ENCODE measurements at places on chromosomes 6 and 20. TPM values are rescaled to one million over a fixed set of nuclear protein-coding genes. Genes with fewer than 3 reads are reported as not detected.
A peak's percentile ranks its signal among the peaks of the same experiment; 100 is the strongest.

The KLHDC3 gene
- 115 TPM for total RNA-seq

The WFDC12 gene
- total RNA-seq: not detected

The PDYN gene
- not detected for total RNA-seq

The VWA7 gene
- total RNA-seq: 0.28 TPM

The STMN3 gene
- total RNA-seq: 38.0 TPM

The MDC1 gene
- total RNA-seq: 25.0 TPM

The MUCL3 gene
- not detected for total RNA-seq

DNA sequence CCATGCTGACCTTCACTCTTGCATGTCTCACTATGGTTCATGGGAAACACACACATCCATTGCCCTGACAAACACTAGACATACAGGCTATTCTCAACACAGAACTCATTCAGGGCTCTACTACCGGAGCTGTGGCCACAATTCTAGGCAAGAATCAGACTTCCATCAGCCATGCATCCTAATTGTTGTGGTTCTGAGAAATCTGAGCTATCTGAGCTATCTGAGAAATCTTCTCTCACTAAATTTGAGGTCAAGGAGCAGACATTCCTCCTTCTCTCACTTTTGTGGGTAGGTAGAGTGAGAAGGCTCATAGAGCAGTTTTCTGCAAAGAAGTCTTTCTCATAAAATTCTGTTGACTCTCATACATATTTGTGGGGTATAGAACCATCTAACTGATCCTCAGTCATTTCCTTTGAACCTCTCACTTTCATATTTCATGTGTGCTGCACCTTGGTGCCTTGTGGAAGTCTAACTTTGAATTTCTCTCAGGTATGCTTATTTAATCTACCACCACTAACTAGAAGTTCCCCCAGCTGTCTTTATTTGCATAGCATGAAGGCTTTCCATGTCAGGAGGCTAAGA is 43.6 kb downstream of the ADGRF1 start:
- no peak overlapping the region for H3K4me3 ChIP-seq
- no peaks in the 10 kb centered on the region for H3K27me3 ChIP-seq
- H3K36me3 ChIP-seq: no peaks in the 10 kb centered on the region
- H3K4me1 ChIP-seq: no peaks in the 10 kb centered on the region
- no peak overlapping the region for H3K27ac ChIP-seq

DNA sequence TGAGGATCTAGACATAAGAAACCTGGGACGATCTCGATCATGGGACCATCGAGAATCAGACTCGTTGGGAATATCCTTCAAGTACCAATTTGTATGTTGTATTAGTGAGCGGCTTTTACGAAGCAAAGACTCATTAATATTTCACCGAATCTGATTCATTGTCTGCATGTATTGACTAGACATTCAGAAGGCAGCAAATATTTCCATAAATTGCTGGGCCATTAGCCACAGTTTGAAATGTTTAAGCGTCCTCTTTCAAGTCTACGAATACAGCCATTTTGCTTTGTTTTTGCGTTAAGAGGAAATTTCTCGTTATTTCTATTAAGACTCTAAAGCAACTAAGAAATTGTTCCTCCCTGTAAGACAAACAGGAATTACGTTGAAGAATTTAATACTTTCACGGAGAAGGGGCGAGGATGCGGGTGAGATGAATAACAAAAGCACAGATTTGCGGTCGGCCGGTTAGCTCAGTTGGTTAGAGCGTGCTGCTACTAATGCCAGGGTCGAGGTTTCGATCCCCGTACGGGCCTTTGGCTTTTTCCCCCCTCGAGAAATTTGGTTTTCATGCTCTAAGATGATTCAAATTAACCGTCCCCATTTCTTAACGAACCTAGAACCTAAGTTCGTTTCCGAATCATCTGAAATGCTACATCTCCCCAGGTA is 18.5 kb downstream of the POM121L2 start:
- no peaks in the 10 kb centered on the region for H3K4me1 ChIP-seq
- peak overlapping the region; percentile 40 for H3K4me3 ChIP-seq
- H3K27ac ChIP-seq: no peak overlapping the region
- no peaks in the 10 kb centered on the region for H3K36me3 ChIP-seq
- no peaks in the 10 kb centered on the region for H3K27me3 ChIP-seq

DNA sequence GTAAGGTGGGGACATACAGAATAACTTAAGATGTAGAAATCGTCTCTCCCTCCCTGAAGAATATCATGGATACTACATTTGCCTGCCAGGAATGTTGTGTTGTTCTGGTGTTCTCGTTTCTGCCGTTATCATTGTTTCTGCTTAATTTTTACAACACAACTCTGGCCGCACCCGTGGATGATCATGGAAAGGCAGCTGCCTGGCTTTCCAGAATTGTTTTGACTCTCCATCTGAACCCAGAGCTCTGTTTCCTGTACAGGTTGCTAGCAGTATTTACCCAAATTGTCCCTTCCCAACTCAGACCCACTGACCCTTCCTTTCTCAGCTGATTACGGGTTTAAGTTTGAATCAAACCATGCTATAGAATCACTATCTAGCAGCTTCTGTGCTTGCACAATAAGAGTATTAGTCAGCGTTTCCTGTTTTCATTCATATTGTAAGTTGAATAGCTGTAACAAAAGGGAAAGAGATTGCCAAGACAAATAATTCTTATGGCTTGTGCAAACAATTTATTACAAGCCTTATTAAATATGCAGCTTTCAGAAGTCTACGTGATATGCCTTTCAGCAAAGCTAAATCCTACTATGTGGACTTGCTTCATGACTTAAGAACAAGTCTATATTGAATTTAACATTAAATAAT is 139.0 kb downstream of the MTHFD1L start:
- peaks cover 11% of the 10 kb centered on the region for H3K4me1 ChIP-seq
- no peaks in the 10 kb centered on the region for H3K27me3 ChIP-seq
- H3K27ac ChIP-seq: no peak overlapping the region
- DNase-seq: no peak
- no peak overlapping the region for H3K4me3 ChIP-seq

- no peak for DNase-seq
- H3K27ac ChIP-seq: no peak overlapping the region
- no peaks in the 10 kb centered on the region for H3K4me1 ChIP-seq
- H3K27me3 ChIP-seq: peaks cover 4% of the 10 kb centered on the region
- no peak overlapping the region for H3K4me3 ChIP-seq
- H3K36me3 ChIP-seq: no peaks in the 10 kb centered on the region
Measured at GRCh38 chr20:1813101-1813529, 82.1 kb upstream of the SIRPA start.

DNA sequence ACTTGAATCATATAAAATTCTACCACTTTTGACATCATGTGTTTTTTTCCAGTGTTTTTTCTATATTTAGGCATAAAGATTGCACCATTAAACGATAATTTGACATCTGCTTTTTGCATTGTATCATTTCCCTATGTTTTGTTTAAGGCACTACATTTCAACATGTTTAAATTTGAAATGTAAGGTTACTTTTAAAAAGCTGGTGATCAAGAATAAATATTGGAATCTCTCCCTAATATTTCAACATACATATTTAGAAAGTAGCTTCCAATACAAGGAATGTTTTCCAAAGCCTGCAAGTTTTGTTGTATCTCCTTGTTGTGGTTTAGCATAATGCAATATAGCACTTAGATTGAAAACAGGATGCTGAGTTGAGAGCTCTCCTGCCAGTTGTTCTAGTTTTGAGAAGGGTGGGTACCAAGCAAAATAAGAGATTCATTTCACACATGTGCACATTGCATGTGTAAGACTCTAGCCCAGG is 76.5 kb downstream of the SYNJ2 start:
- no peaks in the 10 kb centered on the region for H3K4me1 ChIP-seq
- H3K4me3 ChIP-seq: no peak overlapping the region
- H3K27me3 ChIP-seq: no peaks in the 10 kb centered on the region
- no peak for DNase-seq
- H3K36me3 ChIP-seq: peaks cover 44% of the 10 kb centered on the region

DNA sequence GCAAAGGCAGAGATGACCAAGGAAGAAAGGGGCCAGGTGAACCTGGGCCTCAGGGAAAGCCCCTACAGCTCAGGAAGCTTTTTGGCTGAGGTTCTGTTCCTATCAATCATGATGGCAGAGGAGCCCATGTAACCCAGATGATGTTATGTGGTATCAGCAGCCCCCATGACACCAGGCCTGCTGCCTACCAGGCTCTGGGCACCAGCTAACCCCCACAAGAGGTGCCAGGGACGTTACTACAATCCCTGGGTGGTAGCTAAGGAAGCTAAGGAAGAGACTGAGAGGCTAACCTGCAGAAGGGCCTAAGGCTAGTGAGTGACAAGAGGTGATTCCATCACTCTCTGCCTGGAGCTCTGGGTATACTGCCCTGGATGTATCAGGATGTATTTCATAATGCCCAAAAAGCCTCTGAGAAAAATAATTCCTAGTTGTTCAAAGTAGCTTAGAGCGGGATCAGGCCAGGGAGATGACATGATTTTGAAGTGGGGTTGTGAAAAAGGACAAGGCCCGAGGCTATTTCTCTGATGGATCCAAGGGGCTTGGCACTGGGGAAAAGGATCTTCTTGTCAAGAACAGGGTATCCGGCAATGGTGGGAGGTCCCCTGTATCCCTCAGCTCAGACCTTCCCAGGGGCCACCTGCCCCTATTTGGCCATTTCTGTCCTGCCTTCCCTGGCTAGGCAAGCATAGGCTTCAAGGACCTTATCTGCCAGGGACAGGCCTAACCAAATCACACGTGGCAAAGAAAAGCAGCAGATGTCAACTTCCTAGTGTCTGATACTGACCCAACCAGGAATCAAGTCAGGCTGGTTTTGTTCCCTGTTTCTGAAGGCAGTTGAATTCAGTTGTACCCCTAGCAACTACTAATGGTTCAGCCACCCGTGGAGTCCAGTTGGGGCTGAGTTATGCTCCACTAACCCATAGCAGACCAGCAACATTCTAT is 41.3 kb downstream of the PANK2 start:
- no peak for DNase-seq
- no peaks in the 10 kb centered on the region for H3K27me3 ChIP-seq
- H3K36me3 ChIP-seq: peaks cover 8% of the 10 kb centered on the region
- no peak overlapping the region for H3K4me3 ChIP-seq
- peaks cover 9% of the 10 kb centered on the region for H3K4me1 ChIP-seq
- H3K27ac ChIP-seq: no peak overlapping the region

- H3K4me1 ChIP-seq: no peaks in the 10 kb centered on the region
- DNase-seq: no peak
- H3K4me3 ChIP-seq: no peak overlapping the region
- H3K36me3 ChIP-seq: no peaks in the 10 kb centered on the region
- no peaks in the 10 kb centered on the region for H3K27me3 ChIP-seq
- H3K27ac ChIP-seq: no peak overlapping the region
Measured at GRCh38 chr6:96466147-96466863, 55.3 kb upstream of the UFL1 start.

GRCh38 chr6:130776287-130776925 is 50.8 kb upstream of the SMLR1 start:
- no peak overlapping the region for H3K27ac ChIP-seq
- H3K4me1 ChIP-seq: peaks cover 6% of the 10 kb centered on the region
- H3K36me3 ChIP-seq: no peaks in the 10 kb centered on the region
- H3K27me3 ChIP-seq: no peaks in the 10 kb centered on the region

GRCh38 chr20:24389686-24390085 is 79.7 kb upstream of the SYNDIG1 start:
- H3K36me3 ChIP-seq: no peaks in the 10 kb centered on the region
- no peak for DNase-seq
- H3K27me3 ChIP-seq: no peaks in the 10 kb centered on the region
- H3K4me1 ChIP-seq: no peaks in the 10 kb centered on the region
- no peak overlapping the region for H3K27ac ChIP-seq
- H3K4me3 ChIP-seq: no peak overlapping the region

DNA sequence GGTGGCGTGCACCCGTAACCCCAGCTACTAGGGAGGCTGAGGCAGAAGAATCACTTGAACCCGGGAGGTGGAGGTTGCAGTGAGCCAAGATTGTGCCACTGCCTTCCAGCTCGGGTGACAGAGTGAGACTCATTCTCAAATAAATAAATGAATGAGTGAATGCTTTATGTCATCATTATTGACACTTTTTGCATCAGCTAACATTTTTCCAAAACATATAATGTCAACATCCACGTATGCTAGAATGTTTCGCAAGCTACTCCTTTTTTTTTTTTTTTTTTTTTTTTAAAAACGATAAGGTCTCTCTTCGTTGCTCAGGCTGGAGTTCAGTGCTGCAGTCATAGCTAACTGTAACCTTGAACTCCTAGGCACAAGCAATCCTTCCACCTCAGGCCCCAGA is 72.2 kb downstream of the SENP6 start:
- no peaks in the 10 kb centered on the region for H3K27me3 ChIP-seq
- DNase-seq: no peak
- peaks cover 44% of the 10 kb centered on the region for H3K36me3 ChIP-seq
- no peak overlapping the region for H3K27ac ChIP-seq

GRCh38 chr20:19232997-19233794 is 20.8 kb downstream of the SLC24A3 start:
- H3K27ac ChIP-seq: no peak overlapping the region
- H3K4me3 ChIP-seq: no peak overlapping the region

DNA sequence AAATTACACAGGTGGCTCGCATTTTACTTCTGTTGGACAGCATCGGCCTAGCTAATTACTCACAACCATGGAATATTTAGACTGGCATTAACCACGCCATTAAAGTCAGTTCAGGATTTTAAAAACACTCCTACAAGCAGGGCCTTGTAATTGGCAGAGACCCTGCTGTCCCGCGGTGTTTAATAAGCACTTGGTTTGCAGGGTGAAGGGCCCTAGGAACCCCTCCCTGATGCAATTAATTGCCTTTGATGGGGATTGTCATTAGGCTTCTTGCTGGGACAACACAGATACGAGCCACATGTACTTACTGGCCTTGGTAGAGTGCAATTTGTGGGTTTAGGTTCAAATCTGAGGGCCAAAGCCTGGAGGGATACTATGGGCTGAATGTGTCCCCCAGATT is 7.8 kb upstream of the VSTM2L start:
- no peaks in the 10 kb centered on the region for H3K36me3 ChIP-seq
- H3K4me3 ChIP-seq: no peak overlapping the region
- peaks cover 17% of the 10 kb centered on the region for H3K4me1 ChIP-seq
- H3K27me3 ChIP-seq: no peaks in the 10 kb centered on the region

DNA sequence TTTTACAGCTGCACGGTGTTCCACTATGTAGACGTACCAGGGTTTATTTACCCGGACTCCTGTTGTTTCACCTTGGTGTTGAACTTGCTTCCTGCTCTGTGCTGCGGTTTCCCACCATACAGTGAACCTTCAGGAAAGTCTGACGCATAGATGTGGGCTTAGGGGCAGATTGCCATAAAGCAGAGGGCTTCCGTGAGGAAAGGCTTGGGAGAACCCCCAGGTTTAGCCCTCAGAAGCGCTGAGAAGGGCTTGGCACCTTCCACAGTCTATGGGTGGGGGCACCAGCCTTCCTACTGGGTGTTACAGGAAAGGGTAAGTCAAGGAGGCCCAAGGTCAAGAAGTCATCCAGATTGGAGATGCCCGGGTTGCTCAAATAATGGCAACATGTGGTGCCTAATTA is 19.2 kb upstream of the MRPS18A start:
- H3K27me3 ChIP-seq: no peaks in the 10 kb centered on the region
- H3K27ac ChIP-seq: no peak overlapping the region
- DNase-seq: no peak
- peaks cover 51% of the 10 kb centered on the region for H3K4me1 ChIP-seq
- H3K36me3 ChIP-seq: no peaks in the 10 kb centered on the region

DNA sequence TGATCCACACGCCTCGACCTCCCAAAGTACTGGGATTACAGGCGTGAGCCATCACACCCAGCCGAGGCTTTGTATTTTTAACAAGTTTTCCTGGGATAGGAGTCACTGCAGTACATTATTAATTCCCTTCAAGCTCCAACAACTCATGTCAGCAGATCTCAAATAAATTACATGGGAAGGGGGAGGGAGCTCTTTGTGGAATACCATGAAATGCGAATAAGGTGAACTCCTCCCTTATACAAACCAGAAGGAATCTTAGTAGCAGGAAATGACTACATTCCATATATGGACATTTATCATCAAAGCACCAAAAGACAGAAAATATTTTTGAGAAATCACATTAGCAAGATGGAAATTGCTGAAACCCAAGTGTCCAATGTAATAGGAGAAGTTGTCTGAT is 2.9 kb downstream of the GSS start:
- no peak overlapping the region for H3K4me3 ChIP-seq
- no peaks in the 10 kb centered on the region for H3K27me3 ChIP-seq
- H3K4me1 ChIP-seq: peaks cover 6% of the 10 kb centered on the region
- no peak for DNase-seq

Data from SJCRH30 (cell line).